ENCODE measurements at places on chromosomes 2 and 18. TPM values are rescaled to one million over a fixed set of nuclear protein-coding genes. Genes with fewer than 3 reads are reported as not detected.

ECEL1 gene
- total RNA-seq = 0.31 TPM

PDCD1 gene
- total RNA-seq = 0.97 TPM

MAPK4 gene
- 2.6 TPM for total RNA-seq

WNT6 gene
- 0.54 TPM for total RNA-seq

CHRNG gene
- total RNA-seq = not detected

SNED1 gene
- total RNA-seq = 57.1 TPM

POTEJ gene
- total RNA-seq = 1.8 TPM

NCKAP1 gene
- 194 TPM for total RNA-seq

MC5R gene
- total RNA-seq = not detected

EGR4 gene
- not detected for total RNA-seq

SLC4A3 gene
- 1.8 TPM for total RNA-seq

RAB27B gene
- total RNA-seq = 8.2 TPM

DOK1 gene
- 17.7 TPM for total RNA-seq

MROH2A gene
- not detected for total RNA-seq

GTF3C2 gene
- total RNA-seq = 61.8 TPM

COL4A4 gene
- total RNA-seq = 20.1 TPM

PDE1A gene
- total RNA-seq = 11.8 TPM

SPC25 gene
- total RNA-seq = 0.67 TPM

TSPYL6 gene
- total RNA-seq = not detected

GKN2 gene
- 103 TPM for total RNA-seq

MALL gene
- total RNA-seq = 121 TPM

PRSS56 gene
- total RNA-seq = not detected

SATB2 gene
- total RNA-seq = 3.7 TPM

REEP1 gene
- 7.7 TPM for total RNA-seq

CKAP2L gene
- total RNA-seq = 0.58 TPM

TOGARAM2 gene
- total RNA-seq = 19.8 TPM

MPP4 gene
- not detected for total RNA-seq

UGT1A3 gene
- total RNA-seq = not detected

ALPI gene
- total RNA-seq = not detected

SDC1 gene
- total RNA-seq = 234 TPM

UGT1A8 gene
- 0.26 TPM for total RNA-seq

PSTPIP2 gene
- total RNA-seq = 14.4 TPM

NAT8 gene
- not detected for total RNA-seq

CCDC74B gene
- total RNA-seq = 11.7 TPM

RAB6C gene
- not detected for total RNA-seq

RGPD4 gene
- 0.15 TPM for total RNA-seq

PSD4 gene
- total RNA-seq = 29.6 TPM

TEX44 gene
- total RNA-seq = not detected

CFAP65 gene
- total RNA-seq = 10.3 TPM
